ENCODE measurements at places on chromosomes 16 and 17.

GRCh38 chr17:75114552-75115314 lies 5.0 kb downstream of the ARMC7 start:
- DNase-seq, result no peak

GRCh38 chr17:38918129-38918913 lies 7.1 kb upstream of the LASP1NB start:
- no peak for DNase-seq

DNA sequence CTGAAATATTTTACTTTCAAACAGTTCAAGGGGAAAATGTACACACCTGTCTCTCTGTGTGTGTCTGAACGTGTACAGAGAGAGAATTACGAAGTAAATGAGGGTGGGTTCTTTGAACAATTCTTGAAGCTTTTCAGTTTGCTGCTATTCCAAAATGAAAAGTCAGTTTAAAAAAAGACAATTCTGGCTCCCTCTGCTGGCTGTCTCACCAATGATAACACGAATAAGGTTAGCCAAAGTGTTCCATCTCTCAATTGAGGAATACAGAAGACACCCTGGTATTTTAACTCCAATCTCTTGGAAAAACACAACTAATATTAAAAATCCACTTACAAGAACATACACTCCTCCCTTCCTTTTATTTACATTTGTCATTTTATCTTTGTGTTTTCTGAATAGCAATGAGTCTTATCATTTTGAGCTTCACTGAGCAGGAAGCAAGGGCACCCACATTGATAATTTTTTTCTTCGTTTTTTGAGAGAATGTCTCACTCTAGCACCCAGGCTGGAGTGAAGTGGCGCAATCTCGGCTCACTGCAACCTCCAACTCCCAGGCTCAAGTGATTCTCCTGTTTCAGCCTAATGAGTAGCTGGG lies 20.5 kb downstream of the EFTUD2 start:
- no peak for DNase-seq

DNA sequence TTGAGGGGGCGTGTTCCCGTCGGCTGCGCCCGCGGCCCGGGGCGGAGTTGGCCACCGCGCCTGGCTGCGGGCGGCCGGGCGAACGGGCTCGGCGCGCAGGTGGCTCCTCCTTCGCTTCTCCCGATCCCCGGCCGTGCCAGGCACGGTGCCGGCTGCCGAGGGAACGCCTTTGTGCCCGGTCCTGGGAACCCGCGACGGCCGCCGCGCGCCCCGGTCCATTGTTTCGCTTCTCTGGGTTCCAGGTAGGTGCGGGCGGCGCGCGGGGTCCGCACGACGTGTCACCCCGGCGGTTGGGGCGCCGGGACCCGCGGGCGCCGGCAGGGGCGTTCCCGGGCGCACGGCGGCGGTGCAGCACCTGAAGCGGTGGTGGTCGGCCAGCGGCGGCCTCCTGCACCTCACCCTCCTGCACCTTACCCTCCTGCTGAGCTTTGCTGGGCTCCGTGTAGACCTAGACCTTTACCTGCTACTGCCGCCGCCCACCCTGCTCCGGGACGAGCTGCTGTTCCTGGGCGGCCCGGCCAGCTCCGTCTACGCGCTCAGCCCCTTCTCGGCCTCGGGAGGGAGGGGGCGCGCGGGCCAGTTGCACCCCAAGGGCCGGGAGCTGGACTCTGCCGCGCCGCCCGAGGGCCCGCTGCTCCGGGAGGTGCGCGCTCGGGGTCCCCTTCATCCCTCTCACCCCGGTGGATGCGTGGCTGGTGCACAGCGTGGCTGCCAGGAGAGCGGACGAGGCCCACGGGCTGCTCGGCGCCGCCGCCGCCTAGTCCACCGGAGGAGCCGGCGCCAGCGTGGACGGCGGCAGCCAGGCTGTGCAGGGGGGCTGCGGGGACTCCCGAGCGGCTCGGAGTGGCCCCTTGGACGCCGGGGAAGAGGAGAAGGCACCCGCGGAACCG lies 99.9 kb downstream of the EFCAB13 start:
- no peak for DNase-seq

DNA sequence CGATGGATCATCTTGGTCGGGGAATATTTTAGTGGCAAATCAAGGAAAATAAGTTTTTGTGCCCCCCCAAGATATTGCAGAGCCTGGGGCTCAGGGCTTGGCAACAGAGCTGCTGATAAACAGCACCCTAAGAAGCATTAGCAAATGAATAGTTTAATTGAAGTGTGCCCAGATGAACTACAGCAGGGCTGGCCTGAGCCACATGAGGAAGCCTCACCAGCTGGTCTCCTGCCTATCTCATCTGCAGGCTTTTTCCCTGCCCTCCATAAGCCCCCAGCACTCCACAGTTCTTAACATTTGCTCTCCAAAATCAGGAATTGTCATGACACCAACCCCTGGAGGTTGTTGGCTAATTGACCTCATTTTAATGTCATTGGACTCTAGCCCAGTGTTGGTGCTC lies 480.2 kb downstream of the HS3ST3B1 start:
- no peak for DNase-seq

DNA sequence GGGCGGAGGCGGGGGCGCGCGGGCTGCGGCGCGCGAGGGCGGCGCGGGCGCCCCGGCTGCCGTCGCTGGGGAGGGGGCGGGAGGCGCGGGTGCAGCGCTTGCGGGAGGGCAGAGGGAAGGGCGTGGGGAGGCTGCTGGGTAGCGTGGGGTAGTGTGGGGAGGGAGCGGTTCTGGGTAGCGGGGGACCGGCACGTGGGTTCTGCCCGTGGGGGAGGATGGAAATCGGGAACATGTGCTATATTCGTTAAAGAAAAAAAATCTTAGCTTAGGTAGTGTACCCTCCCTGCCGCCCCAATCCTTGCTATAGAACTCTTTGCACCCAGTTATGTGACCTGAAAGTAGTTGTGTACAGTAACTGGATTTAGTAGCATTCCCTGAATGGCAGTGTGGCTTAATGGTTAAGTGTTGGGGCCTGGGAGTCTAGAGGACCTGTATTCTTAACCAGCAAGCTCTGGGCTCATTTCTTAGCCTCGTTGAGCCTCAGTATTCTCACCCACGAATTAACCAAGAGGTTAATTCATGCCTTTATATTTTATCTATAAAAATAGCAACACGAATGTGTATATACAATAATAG lies 646 bp downstream of the RABEP1 start:
- no peak for DNase-seq

DNA sequence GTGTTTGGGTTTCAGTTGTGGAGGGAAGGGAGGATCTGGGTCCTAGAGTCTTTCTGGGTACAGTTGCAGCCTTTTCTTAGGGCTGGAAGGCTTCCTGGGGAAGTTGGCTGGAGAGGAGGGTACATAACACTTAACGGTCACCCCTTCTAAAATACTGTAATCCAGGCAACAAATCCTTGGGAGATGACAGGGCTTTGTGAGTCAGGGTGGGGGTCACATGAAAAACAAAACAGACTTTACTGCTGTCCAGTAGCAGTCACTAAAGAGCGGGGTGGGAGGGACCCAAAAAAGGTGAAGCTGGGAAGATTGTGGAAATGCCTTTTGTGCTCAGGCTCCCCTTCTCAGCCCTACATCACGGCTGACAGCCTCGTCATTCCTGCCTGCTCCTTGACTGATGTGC lies 6.3 kb downstream of the SAP30BP start:
- no peak for DNase-seq

DNA sequence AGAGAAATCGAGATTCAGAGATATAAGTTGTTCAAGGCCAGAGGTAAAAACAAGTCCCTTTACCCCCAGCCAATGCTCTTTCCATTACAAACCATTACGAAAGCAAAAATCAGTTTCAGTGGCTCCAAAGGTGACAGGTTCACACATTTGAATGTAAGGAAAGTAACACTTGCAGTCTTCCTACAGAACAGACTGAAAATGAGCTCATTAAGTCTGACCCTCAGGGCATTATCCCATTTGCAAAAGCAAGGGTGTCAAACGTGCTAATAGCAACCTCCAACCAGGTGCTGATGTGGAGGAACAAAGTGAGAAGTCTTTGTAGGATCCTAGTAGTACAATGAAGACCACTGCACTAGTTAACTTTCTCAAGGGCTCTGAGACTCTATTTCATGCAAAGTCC lies 65.2 kb downstream of the XPO6 start:
- no peak for DNase-seq

- no peak for DNase-seq
These were observed 27.3 kb downstream of the LASP1 start for GRCh38 chr17:38897176-38897575.

DNA sequence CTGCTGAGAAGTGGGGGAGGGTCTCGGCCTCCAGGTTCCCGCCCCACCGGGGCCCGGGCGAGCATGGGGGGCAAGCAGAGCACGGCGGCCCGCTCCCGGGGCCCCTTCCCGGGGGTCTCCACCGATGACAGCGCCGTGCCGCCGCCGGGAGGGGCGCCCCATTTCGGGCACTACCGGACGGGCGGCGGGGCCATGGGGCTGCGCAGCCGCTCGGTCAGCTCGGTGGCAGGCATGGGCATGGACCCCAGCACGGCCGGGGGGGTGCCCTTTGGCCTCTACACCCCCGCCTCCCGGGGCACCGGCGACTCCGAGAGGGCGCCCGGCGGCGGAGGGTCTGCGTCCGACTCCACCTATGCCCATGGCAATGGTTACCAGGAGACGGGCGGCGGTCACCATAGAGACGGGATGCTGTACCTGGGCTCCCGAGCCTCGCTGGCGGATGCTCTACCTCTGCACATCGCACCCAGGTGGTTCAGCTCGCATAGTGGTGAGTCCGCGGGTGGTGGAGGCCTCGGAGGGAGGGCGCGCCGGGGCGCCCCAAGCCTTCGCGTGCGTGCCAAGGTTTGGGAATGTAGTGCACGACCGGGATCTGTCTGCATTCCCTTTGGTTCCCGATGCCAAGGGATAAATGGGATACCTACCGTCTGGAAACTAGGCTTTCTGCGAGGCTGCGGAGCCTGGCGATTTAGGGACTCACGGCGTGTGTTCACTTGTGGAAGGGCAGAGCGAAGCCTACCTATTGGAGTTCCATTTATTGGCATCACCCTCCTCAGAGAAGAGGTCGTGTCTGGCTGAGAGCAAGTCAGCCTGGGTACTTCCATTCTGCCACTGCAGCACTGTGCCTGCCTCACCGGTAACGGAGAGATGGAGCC lies 1.0 kb downstream of the ZNRF1 start:
- no peak for DNase-seq

DNA sequence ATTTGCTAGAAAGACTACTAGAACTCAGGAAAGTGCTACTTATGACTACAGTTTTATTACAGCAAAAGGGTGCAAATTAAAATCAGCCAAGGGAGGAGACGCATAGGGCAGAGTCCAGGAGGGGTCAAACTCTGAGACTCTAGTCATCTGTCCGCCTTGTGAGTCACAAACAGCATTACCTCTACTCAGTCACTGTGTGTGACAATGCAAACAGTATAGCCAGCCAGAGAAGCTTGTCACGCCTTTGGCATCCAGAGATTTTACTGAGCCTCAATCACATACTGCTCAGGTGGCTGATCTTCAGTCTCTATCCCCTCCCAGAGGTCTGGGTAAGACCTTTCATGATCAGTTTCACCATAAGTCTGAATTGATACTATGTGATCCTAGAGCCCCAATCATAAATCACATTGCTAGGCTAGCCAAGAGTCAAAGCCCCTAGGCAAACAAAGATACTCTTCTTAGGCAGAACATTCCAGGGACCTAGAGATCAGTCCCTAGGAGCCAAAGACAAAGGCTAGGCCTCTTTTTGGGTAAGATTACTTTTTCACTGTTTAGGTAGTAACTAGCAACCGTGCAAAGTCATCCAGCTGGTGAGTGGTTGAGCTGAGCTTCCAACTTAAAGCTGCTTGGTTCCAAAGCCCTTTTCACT lies 48.8 kb upstream of the CLEC19A start:
- DNase-seq, result no peak

GRCh38 chr17:45703348-45703747 lies 80.8 kb upstream of the CRHR1 start:
- DNase-seq, result no peak

- DNase-seq, result no peak
These were observed 1.0 kb downstream of the CPPED1 start for GRCh38 chr16:12802661-12803060.

GRCh38 chr17:47131761-47132160 lies 57.3 kb downstream of the CDC27 start:
- DNase-seq, result no peak

DNA sequence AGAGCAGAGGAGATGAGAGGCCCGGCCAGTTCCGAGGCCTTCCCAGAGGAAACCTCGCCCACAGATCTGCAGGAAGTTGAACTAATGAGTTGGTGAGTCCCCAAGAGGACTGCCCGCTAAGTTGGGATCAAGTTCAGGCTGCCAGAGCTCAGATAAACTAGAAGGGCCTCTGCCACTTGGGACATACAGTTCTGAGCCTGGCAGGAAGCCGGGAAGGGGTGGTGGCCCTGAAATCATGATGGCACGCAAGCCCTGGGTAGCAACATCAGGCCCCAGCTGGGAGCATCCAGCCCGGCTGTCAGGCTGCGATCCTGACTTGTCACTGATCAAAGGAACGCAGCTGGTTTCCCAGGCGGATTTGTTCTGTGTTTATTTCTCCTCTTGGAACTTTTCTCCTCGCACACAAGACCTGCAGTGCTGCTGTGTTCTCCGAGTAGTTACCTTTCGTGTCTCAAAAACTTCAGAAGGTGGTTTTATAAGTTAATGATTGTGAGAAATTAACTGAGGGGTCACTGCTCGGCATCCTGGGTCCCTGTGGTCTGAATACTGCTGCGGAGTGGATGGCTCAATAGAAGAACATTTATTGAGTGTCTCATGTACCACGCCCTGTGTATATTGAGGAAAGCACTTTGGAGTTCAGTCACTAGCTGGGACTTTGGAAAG lies 8.0 kb upstream of the WFDC1 start:
- DNase-seq, result peak; percentile 39

DNA sequence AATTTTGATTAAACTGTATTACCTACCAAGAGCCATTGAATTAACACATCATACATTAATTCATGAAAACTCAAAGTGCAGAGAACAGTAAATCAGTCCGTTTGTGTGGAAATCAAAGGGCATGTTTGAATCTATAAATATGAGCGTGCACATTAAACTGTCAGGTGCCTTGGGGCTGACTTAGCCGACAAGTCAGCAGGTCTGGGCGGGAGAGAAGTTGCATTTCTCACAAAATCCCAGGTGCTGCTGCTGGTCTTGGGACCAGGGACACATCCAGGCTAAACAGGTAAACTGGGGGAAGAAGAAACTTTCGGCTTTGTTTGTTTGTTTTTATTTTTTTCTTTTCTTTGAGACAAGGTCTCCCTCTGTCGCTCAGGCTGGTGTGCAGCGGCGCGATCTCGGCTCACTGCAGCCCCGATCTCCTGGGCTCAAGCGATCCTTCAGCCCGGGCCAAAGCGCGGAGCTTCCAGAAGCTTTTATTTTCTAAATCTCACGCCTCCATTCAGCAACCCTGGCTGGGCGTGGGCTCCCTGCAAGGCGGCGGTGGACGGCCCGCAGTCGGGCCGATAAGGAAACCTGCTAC lies 213.9 kb downstream of the MRTFB start:
- no peak for DNase-seq

DNA sequence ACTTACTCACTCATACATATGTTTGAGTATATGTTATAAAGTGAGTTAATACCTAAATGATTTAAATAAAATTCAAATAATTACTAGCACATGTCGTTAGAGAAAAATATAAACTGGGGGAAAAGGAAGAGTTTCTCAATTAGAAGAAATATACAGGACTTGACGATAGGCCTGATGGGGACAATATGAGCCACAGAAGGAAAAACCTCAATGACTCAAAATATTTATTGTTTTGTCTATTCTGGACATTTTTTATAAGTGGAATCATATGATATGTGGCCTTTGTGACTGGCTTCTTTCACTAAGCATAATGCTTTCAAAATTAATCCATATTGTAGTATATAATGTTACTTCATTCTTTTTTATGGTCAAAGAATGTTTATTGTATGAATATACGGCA lies 339.2 kb upstream of the PMFBP1 start:
- DNase-seq, result no peak

GRCh38 chr16:1378804-1379303 lies 27.1 kb downstream of the GNPTG start:
- DNase-seq, result no peak

- DNase-seq, result no peak
These were observed 8.1 kb downstream of the ADAD2 start for GRCh38 chr16:84199097-84199496.
